ENCODE measurements at places on chromosomes 11 and 22.

DNA sequence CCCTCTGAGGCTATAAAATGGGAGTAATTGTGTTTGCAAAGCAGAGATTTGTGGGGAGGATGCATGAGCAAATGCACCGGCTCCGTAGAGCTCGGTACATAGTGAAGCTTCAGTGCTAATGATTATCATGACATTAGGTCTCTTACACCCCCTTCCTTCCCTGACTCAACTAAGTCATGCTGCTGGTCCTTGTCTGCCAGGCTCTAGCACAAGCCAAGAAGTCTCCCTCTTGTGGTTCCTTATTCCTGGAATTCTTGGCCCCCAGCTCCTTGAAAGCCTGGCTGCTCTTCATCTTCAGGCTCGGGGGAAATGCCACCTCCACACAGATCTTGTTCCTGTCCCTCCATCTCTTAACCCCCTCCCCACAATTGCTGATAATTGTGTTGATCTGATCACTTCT lies 45.7 kb upstream of the SYT13 start:
- DNase-seq, result no peak

DNA sequence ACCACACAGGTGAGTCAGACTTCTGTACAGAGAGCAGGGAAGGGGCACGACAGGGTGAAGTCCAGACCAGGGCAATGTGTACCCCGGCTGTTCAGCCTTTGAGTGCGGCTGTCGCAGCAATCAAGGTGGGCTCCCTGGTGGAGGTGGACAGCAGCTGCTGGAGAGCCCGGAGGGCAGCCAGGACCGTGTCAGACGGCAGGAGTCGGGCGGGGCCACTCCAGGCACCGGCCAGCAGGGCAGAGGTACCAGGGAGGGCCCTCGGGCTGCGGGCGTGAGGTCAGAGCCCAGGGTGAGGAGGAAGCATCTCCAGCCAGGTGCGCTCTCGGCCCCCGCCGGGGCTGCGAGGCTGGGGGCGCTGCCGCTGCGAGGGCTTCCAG lies 802 bp upstream of the PIM3 start:
- DNase-seq, result no peak

- DNase-seq, result no peak
These were observed 117.5 kb downstream of the FEZ1 start for GRCh38 chr11:125378571-125378970.

GRCh38 chr11:123640029-123640428 lies 14.4 kb downstream of the SCN3B start:
- DNase-seq, result no peak

DNA sequence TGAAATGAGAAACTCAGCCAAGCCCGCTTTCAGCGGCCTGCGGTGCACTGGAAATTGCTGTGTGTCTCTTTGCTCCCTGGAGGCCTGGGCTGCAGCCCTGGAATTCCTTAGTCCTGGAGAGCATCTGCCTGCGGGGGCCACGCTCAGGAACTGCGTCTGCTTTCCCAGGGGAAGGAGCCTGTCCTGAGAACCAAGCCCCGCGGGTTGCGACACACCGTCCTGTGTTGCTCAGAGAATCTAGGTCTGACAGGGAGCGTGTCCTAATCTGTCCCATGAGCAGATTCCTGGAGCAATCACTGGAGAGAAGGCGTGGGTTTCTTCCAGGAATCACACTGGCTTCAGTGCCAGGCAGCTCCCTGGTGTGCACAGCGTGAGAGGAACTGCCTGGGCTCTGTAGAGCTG lies 708.1 kb downstream of the BRD1 start:
- DNase-seq, result no peak

GRCh38 chr11:74546752-74547151 lies 45.6 kb upstream of the POLD3 start:
- no peak for DNase-seq

- DNase-seq, result no peak
These were observed 30.9 kb upstream of the PHLDA2 start for GRCh38 chr11:2960139-2960538.

DNA sequence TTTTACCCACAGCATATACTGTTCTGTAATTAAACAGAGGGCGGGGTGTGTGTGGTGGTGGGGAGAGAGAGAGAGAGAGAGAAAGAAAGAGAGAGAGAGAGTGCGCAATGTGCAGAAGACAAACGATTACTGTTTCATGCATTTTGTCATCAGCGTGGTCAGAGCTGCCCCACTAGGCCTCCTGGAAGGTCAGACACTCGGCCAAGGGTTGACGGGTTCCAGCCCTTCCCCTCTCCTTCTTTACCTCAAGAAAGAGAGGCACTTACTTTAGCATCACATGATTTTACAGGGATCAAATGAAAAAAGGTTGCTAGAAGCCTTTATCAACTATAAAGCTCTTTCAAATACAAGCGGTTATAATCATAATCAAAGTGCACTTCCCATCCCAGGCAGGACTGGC lies 269.2 kb upstream of the SORL1-AS1 start:
- DNase-seq, result no peak

GRCh38 chr11:134738581-134738980 lies 326.5 kb upstream of the B3GAT1 start:
- DNase-seq, result no peak

DNA sequence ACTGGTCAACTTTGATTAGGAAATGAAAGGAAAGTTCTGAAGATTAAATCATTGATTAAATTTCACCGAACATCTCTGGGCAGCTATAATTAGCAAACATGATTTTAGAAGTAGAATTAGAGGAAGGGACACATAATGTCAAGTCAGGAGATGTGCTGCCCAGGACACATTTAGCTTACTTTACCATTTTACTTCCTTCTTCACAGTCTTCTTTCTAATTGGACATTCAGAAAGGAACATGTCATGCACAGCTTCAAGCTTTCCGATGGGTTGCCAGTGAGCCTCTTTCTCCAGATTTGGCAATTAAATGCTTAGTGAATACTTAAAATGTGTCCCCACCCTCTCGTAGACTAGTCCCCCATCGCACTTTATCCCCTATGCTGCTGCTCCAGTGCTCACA lies 234.7 kb downstream of the FAM76B start:
- no peak for DNase-seq

GRCh38 chr11:110301577-110301976 lies 5.2 kb upstream of the RDX start:
- DNase-seq, result no peak

GRCh38 chr11:31433851-31434250 lies 64.2 kb downstream of the DNAJC24 start:
- no peak for DNase-seq

DNA sequence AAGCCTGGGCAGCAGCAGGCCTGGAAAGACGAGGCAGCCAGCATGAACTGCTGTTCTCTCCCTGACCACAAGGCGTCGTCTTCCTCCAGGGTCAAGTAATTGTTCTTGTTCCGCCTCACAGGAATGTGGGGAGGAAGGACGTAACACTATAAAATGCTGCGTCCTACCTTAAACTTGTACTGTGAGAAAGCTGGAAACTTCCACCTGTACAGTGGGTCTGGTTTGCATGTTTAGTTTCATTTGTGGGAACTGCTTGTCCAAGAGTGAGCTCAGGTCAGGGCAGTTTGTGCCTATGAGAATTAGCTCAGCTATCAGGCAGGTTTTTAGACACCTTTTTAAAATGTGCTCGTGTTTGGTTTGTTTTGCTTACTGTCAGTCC lies 55.2 kb downstream of the PANX1 start:
- no peak for DNase-seq

DNA sequence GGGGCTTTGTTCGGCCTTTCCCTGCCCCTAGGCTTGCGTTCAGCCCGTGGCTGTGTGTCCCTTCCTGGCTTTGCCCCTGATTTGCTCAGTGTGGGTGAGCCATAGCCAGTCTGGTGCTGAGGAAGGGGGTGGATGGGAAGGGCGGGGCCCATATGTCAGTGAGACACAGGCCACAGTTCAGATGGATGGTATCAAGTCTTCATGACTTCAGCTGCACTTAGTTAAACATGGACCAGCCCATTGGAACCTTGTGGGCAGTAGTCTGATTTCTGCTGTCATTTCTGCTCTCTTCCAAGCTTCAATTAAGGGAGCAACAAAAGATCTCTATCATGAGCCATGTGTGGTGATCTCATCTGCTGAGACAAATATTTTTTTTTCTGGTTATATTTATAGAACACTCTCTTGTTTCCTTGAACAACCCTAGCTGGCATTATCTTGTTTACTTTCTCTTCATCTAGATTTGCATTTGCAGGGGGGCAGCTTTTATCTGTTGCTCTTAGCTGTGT lies 21.6 kb upstream of the PEX26 start:
- DNase-seq, result peak; percentile 81

GRCh38 chr11:71214553-71215424 lies 37.6 kb downstream of the SHANK2 start:
- no peak for DNase-seq

DNA sequence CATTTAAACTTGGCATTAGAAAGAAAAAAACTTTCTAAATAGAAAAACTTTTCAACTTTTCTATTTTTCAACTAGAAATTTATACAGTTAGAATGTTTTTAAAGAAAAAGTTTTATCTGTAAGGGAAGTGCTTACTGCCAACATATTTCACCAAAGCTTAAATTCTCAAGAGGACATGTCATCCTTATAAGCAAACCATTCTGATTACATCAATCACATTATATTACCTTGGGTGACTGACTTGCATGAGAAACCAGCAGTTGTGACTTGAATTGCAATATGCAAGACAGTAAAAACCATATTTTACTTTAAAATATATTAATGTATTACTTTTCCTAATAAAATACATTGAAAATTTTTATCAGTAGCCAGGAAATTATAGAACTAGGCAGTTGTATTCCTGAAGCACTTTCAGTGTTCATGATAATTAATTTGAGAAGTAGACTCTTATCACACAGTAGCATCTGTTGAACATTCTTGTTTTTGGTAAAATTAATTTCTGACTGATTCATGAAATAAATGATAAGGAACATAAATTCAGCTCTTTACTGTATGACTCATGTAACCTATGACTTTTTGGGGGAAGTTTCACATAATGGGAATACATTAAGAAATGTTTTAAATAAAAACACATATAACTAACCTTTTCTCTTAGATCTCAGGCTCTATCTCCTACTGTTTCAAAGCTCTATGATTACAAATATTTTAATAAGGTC lies 345.0 kb upstream of the CCDC179 start:
- DNase-seq, result no peak

GRCh38 chr22:42519525-42520401 lies at the start of gene RRP7A:
RRP7A (minus strand) TSS chr22:42519796; CDS start chr22:42519786, 10 bp downstream.
- DNase-seq, result peak; percentile 30

- DNase-seq, result no peak
These were observed 17.7 kb downstream of the XRCC6 start for GRCh38 chr22:41638748-41639147.

DNA sequence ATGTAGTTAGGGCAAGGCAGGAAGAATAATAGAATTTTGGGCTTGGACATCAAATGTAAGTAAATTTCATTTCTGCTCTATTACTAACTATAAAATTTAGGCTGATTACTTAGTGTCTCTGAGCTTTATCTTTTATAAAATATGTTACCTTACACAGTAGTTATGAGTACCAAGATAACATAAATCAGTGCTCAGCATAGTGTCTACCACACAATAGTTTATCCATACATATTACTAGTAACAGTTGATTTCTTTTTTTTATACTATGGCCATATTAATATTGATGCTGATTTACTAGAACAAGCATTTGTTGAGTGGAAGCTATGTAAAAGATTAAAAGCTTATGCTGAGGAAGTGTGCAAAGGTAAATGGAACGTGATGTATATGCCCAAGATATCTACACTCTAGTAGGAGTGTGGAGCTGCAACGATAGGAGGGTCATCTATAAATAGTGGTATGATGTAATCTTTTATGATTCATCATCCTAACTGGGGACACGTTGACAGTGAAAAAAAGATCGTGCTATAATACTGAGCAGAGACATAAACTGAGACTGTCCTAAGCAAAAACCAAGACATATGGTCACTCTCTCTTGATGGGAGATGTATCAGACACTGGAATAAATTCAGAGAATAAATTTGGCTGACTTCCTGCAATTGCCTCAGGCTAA lies 8.7 kb upstream of the SLC5A12 start:
- no peak for DNase-seq

DNA sequence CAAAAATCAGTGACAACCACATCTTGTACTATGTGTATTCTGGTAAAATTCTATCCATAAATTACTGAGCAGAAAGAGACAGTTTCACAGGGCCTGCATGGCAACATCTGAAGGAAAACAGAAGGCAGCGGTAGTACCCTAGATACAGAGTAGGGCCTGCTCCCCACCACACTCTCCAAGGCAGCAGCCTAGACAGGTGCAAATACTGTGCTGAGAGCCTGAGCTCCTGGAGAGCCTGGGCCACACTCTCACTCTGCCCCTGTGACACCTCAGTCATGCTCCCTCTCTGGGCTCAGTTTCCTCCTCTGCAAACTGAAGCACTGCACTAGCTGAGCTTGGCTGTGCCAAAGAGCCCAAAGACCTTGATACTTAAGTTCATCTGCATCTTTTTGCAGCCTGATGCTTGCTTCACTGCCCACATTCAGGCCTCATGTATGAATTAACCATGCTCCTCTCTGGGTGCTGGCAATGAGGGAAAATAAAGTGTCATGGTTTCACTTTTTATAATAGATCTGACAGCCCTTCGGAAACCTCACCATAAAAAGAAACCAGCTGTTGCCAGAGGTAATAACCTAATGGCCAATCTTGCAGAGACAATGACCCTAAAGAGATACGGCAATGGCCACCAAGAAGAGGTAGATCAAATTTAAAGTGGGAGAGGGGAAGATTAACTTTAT lies 104.7 kb downstream of the PLEKHA7 start:
- no peak for DNase-seq

- DNase-seq, result no peak
These were observed 65.2 kb upstream of the CTSC start for GRCh38 chr11:88402784-88403183.

GRCh38 chr11:73152861-73153483 lies 10.9 kb upstream of the FCHSD2 start:
- no peak for DNase-seq

GRCh38 chr11:71927820-71928736 lies at the start of gene XNDC1N:
XNDC1N (minus strand) TSS chr11:71928594; CDS start chr11:71923353, 5,241 bp downstream.
- DNase-seq, result peak; percentile 50

- DNase-seq, result no peak
These were observed 39.8 kb downstream of the C11orf58 start for GRCh38 chr11:16778286-16778685.

- no peak for DNase-seq
These were observed 50.5 kb downstream of the IGSF9B start for GRCh38 chr11:133906241-133906640.

DNA sequence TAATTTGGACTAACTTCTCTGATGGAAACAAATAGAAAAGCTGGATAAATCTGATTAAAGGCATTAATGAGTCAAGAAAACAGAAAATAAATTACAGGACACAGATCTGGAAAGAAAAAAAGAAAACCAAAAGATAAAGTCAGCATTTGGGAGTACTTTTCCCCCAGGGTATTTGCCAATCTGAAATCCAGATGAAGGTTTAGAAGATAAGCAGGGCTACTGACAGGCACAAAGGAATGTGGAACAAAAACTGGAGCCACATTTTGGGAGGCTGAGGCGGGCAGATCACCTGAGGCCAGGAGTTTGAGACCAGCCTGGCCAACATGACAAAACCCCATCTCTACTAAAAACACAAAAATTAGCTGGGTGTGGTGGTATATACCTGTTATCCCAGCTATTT lies 57.2 kb downstream of the SBF2 start:
- no peak for DNase-seq
